ENCODE measurements at places on chromosomes 11 and 22. TPM values are rescaled to one million over a fixed set of nuclear protein-coding genes. Genes with fewer than 3 reads are reported as not detected.
A peak's percentile ranks its signal among the peaks of the same experiment; 100 is the strongest.

- H3K4me3 ChIP-seq = no peak overlapping the region
- H3K27me3 ChIP-seq = no peaks in the 10 kb centered on the region
- no peaks in the 10 kb centered on the region for H3K36me3 ChIP-seq
- H3K4me1 ChIP-seq = no peaks in the 10 kb centered on the region
- no peak for DNase-seq
Measured at GRCh38 chr11:119594639-119595249, 134.3 kb downstream of the NECTIN1 start.

GRCh38 chr11:20453657-20454316, 66.3 kb downstream of the PRMT3 start:
- H3K27ac ChIP-seq = no peak overlapping the region
- DNase-seq = no peak
- H3K27me3 ChIP-seq = no peaks in the 10 kb centered on the region

DNA sequence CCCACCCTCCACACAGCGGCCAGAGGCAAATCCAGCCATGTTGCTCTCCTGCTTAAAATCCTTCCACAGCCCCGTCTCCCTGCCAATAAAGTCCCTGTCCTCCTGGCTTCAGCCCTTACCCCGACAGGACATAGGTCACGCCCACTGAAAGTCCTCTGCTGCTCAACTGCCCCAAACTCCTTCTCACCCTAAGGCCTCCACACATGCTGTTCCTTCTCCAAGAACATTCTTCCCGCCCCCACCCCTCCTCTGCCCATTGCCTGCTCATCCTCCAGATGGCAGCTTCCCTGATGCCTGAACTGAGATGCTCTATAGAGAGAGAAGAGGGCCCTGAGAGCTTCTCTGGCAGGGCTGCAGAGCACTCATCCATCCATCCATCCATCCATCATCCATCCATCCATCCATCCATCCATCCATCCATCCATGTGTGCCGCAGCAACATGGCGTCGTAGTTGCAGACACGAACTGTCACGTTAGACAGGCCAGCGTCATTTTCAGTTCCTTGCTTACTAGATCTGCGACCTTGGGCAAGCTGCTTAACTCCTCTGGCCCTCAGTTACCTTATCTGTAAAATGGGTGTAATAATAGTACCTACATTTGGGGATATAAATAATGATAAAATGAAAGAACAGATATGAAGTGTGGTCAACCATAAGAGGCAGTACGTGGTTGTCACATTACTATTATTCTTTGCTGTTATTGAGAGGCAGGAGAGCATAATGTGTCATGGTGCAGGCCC, 9.4 kb downstream of the NPTXR start:
- no peak for DNase-seq
- no peaks in the 10 kb centered on the region for H3K27me3 ChIP-seq
- no peak overlapping the region for H3K27ac ChIP-seq

DNA sequence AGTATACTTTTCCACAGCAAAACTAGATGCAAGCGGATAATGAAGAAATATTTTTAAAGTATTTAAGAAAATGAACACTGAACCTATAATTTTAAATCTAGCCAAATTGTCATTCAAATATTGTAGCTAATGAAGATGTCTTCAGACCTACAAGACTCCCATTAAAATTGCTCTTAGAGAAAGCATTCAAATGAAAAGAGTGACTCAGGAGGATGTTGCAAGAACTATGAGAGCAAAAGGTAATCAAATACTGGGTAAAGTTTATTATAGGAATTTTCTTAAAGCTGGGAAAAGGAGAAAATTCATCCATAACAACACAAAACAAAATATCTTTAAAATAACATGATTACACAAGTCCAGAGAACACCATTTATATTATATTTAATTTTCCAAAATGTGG, 5.4 kb upstream of the POU2AF1 start:
- DNase-seq = no peak
- H3K4me1 ChIP-seq = no peaks in the 10 kb centered on the region
- H3K4me3 ChIP-seq = no peak overlapping the region
- no peak overlapping the region for H3K27ac ChIP-seq
- H3K27me3 ChIP-seq = no peaks in the 10 kb centered on the region
- no peaks in the 10 kb centered on the region for H3K36me3 ChIP-seq

DNA sequence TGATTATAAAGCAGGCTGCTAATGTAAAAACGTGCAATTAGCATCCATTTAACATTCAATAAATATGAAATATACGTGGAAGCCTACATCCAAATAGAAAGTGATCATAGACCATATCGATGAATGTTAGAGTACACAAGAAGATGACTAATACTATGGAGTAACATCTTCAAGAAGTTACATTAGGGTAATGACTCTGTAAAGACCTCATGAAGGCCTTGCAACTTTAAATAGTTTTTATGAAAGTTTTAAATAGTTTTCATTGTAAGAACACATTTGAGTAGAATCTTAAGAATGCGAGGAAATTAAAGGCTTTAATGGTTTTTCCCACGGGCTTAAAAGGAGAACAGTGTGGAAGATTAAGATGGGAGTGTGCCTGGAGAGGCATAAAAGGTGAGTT, 1.4 kb downstream of the TRIM34 start:
- H3K27me3 ChIP-seq = no peaks in the 10 kb centered on the region
- H3K4me3 ChIP-seq = peak overlapping the region; percentile 74
- no peak for DNase-seq
- H3K36me3 ChIP-seq = no peaks in the 10 kb centered on the region

- H3K27me3 ChIP-seq = peaks cover 1% of the 10 kb centered on the region
- H3K36me3 ChIP-seq = no peaks in the 10 kb centered on the region
- peak; percentile 61 for DNase-seq
- peak overlapping the region; percentile 22 for H3K27ac ChIP-seq
Measured at GRCh38 chr22:19773470-19774040, 13.0 kb downstream of the TBX1 start.

- H3K27ac ChIP-seq = no peak overlapping the region
- DNase-seq = no peak
- no peaks in the 10 kb centered on the region for H3K36me3 ChIP-seq
- no peak overlapping the region for H3K4me3 ChIP-seq
- no peaks in the 10 kb centered on the region for H3K27me3 ChIP-seq
Measured at GRCh38 chr11:37141707-37142106, 543.7 kb upstream of the RAG2 start.

DNA sequence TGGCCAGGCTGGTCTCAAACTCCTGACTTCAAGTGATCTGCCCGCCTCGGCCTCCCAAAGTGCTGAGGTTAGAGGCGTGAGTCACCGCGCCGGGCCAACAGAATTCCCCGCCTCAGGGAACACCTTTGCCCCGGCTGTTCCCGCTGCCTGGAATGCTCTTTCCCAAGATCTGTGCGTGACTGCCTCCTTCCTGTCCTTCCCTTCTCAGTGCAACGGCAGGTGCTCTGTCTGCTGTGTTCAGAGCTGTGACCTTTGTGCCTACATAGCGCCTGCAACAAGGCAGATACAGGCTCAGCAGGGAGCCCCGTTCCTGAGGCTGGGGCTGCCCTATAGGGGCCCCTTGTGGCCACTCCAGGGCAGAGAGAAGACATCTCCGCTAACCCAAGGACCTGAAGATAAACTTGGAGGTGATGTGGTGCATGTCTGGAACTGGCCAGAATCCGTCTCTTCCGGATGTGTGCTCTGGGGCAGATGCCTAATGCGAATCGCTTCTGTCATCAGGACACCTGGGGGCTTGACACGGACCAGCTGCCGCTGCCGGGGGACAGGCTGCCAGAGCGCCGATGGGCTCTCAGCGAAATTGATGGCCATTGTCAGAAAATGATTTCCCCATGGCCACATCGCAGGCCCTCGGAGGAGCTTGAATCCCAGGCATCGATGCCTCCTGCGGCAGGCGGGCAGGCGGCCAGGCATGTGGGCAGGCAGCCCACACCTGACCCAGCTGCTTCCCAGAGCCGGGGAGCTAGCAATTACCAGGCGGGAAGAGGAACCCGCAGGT, 43.5 kb upstream of the TCF20 start:
- no peak overlapping the region for H3K4me3 ChIP-seq
- H3K36me3 ChIP-seq = no peaks in the 10 kb centered on the region
- H3K27me3 ChIP-seq = peaks cover 25% of the 10 kb centered on the region
- DNase-seq = no peak
- no peak overlapping the region for H3K27ac ChIP-seq

DNA sequence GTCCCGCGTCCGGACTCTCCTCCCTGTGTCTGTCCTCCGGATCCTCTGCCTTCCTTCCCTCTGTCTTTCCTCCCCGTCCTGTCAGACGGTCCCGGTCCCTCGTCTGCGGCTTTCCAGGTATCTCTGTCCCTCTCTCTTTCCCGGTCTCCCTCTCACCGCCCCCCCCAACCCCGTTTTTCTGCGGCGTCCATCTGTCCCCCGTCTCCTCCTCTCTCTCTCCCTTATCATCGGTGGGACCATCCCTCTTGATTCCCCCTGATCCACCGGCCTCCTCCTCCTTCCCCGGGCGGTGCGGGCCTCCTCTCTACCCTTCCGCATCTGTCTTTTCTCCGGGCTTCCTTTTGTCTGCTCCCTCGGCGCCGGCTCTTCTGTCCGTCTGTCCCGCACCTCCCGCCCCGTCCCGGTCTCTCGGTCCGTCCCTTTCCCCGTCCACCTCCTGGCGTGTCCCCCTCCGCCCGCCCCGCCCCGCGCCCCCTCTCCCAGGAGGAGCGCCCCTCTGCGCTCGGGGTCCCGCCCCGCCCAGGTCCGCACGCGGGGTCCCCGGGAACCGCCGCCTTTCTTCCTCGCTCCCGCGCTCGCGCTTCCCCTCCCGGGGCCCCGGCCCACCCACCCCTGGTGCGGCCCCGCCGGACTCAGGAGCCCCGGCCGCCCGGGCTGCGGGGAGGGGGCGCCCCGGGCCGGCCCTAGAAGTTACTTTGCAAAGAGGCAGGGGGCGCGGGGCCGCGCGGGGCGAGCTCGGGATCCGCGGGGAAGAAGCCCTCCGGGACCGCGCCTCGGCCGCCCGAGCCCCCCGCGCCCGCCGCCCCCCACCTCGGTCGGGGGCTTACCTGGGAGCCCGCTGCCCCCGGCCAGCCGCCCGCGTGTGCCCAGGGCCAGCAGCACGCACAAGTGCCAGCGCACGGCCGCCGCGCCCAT, 568 bp downstream of the SCUBE1 start:
- no peaks in the 10 kb centered on the region for H3K36me3 ChIP-seq
- H3K27me3 ChIP-seq = peaks cover 20% of the 10 kb centered on the region
- no peak overlapping the region for H3K27ac ChIP-seq
- H3K4me3 ChIP-seq = peak overlapping the region; percentile 34
- DNase-seq = peak; percentile 54

DNA sequence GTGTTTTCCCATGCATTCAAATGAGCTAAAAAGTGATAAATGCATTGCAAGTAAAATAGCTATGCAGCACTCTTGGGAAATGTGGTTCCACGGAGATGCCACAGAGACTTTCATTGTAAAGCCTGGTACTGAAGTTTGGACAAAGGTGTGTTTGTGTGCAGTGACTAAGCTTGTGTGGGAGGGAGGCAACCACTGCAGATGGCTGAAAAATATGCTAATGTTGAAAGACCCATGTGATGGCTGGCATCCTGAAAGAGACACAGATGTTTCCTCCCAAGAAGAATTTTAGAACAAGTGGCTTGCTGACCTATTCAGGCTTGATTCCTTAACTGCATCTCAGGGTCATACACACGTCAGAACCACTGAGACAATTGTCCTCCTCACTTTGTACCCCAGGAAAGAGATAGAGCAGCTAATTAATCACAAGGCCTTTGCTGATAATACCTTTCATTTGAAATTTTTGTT, 73.8 kb downstream of the FAM76B start:
- peaks cover 36% of the 10 kb centered on the region for H3K4me1 ChIP-seq
- no peak for DNase-seq
- no peaks in the 10 kb centered on the region for H3K36me3 ChIP-seq

DNA sequence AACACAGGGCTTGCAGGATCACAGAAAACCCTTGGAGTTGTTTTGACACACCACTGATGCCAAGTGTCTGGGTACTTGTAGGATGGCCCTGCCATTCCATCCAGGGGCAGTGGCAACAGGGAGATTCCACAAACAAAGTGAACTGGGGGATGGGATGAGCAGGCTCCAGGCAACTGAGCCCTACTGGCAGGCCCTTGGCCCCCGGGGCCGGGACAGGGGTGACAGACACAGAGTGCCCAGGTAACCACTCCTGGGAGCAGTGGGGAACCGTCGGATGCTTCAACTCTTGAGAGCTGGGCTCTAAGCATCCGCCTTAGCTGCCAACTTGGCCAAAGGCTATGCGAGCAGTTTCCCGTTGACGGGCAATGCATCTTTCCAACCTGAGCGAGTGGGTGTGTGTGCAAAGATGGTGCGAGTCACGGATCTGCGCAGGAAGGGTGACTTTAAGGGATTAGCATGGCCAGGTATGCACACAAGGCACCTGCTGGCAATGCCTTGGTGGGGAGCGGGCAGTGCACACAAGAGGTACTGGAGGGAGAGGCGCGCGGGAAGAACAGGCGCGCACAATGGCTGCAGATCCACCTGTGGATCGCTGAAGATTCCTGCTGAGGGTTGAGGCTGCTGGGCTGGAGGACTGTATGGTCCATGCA, 83.1 kb upstream of the PRODH start:
- no peaks in the 10 kb centered on the region for H3K27me3 ChIP-seq
- no peak overlapping the region for H3K4me3 ChIP-seq

GRCh38 chr11:95499516-95500135, 268.6 kb upstream of the SESN3 start:
- no peaks in the 10 kb centered on the region for H3K4me1 ChIP-seq
- H3K27ac ChIP-seq = no peak overlapping the region
- no peaks in the 10 kb centered on the region for H3K27me3 ChIP-seq

- H3K4me3 ChIP-seq = no peak overlapping the region
Measured at GRCh38 chr22:37379085-37379484, 48.2 kb downstream of the ELFN2 start.

DNA sequence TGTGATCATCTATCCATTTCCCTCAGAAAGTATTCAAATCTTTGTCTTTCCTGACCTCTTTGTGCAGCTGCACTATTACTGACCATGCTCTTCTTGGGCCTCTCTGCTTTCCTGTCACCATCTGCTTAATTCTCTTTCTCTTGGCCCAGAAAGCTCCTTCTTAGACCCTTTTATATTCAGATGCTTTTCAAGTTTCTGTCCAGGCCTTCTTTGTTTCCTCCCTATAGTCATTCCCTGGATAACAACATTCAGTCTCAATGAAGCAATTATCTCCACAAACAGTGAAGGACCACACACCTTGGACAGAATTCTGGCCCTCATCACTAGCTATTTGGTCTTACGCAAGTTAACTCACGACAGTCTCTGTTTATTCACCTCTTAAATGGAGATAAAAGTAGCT, 89.7 kb downstream of the LARGE2 start:
- H3K27me3 ChIP-seq = no peaks in the 10 kb centered on the region
- H3K27ac ChIP-seq = no peak overlapping the region
- no peak overlapping the region for H3K4me3 ChIP-seq
- H3K36me3 ChIP-seq = no peaks in the 10 kb centered on the region

SEC14L6 gene
- 0.23 TPM for total RNA-seq

MMP1 gene
- total RNA-seq = 2.0 TPM

OR51T1 gene
- not detected for total RNA-seq

GVQW3 gene
- total RNA-seq = 2.9 TPM
